ENCODE measurements at places on chromosomes 6 and 20.

- no peak for DNase-seq
These were observed 109.2 kb upstream of the TMEM170B start for GRCh38 chr6:11428371-11428770.

DNA sequence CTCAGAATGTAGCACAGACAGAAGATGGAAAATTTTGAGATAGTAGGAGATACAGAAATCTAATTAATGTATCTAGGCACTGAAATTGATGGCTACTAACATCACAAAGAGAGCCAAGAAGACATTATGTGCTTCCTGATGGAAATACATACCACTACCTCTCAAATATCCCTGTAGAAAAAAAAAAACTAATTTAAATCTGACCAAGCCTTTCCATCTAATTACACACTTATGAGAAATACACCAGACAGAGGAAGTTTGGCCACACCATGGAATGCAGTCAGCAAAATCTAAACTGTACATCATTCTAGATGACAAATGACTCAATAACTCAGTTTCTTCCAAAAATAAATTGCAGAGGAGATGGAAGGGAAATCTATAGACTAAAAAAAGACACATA lies 18.9 kb downstream of the VPS52 start:
- no peak for DNase-seq

- DNase-seq, result no peak
These were observed 85.7 kb downstream of the HIVEP1 start for GRCh38 chr6:12097791-12098190.

DNA sequence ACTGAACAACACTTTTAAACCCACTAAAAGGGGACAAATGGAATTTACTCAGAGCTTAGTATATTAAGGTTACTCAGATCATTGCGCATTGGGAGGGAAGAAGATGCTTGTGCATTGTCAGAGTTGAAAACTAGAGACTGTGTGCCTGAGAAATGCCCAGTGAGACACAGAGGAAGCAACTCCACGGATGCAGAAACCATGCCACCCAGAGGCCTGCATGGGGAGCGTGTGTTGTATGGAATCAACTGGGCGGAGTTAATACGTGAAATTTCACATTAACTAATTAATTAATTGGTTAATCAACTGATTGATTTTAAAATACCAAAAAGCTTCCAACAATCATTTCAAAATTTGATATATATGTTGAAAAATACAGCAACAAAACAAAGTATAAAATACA lies 391.6 kb downstream of the PLCB1 start:
- DNase-seq, result no peak

GRCh38 chr20:57392512-57393271 lies 1.5 kb downstream of the RBM38 start:
- no peak for DNase-seq

DNA sequence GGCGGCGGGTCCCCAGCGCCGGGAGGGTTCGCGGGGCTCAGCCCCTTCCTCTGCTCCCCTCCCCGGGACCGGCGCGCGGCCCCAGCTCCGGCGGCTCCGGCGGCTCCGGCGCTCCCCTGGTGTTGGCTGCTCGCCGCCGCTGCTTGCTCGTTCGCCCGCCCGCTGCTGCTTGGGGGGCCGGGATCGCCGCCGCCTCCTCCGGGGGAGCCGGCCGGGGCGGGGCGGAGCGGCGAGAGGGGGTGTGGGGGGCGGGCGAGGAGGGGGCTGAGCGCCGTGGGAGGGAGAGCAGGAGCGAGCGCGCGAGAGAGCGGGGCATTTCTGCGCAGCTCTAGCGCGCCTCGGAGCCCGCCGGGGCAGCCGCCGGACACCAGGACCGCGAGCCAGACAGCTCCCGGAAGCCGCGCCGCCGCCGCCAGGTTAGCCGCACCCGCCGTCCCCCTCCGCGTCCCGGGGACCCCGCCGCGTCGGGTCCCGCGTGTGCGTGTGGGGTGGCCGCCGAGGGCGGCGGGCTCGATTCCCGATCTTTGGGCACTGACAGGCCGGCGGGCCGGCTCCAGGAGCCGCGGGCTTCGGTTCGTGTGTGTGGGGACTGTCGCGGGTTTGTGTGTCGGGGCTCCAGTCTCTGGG lies 62.0 kb upstream of the EPB41L1 start:
- DNase-seq, result no peak

All from NCI-H1048 (cell line).